NCI-H1417 (cell line): ENCODE measurements at places on chromosomes 11 and 22.

DNA sequence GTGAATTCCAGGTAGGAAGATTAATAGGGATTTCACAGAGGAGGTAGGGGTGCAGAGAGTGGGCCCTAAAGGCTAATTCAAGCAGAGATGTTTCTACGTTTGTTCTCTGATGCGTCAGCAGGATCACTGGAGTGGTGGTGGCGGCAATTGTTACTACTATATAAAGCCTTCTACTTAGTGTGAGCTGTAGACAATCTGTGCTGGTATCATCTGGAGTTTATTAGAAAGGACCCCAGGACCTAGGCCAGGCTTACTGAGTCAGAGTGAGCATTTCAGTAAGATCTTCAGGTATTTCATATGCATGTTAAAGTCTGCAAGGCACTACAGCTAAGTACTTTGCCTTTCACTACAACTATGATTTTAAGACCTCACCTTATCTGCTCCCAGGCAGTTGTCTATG, 59.5 kb downstream of the USP35 start:
- DNase-seq: no peak

GRCh38 chr22:32413719-32414118, 1.7 kb upstream of the RTCB start:
- DNase-seq: no peak

- DNase-seq: no peak
These were observed 65.9 kb upstream of the SC5D start for GRCh38 chr11:121226415-121227263.

GRCh38 chr22:18070556-18071306, 7.1 kb upstream of the PEX26 start:
- DNase-seq: peak; percentile 43

- peak; percentile 63 for DNase-seq
These were observed 58.2 kb downstream of the ACER3 start for GRCh38 chr11:76918941-76919386.

- no peak for DNase-seq
These were observed 8.8 kb downstream of the BCL9L start for GRCh38 chr11:118916842-118917388.

DNA sequence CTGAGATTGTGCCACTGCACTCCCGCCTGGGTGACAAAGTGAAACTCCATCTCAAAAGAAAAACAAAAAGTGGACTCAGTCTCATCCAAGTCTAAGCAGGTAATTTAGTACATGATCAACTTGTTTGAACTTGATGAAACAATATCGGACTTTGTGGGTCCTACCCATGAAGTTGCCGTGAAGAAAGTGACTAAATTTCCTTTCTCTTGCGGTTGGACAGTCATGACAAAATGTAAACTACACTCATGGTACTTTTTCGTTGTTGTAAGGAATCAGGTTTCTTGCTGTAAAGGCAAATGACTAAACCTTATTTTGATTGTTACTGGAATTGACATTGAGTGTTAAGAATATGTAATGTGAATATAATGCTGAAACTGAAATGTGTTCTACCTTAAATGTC, 164.5 kb upstream of the PLET1 start:
- no peak for DNase-seq

GRCh38 chr22:48098243-48098920, 1335.9 kb downstream of the TBC1D22A start:
- no peak for DNase-seq

- no peak for DNase-seq
These were observed 85.2 kb downstream of the CCDC81 start for GRCh38 chr11:86459682-86460460.

GRCh38 chr11:125431009-125431408, 65.1 kb downstream of the FEZ1 start:
- DNase-seq: no peak

DNA sequence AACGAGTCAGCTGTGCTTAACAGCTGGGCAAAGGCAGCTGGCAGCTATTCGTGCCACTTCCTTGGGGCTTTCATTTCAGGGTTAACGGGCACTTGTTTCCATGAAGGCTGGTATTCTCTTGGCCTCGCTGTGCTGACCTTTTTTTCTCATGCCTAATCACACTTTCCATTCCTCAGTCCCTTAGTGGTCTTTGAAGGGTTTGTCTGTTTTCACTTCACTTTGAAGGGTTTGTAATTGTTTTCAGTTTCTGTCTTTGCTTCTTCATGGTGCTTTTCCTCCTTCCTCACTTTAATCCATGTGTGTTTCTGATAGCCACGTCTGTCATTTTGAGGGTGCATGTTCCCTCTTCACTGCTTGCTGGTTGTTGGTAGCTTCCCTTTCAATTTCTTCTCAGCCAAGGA, 24.6 kb downstream of the PPIL2 start:
- no peak for DNase-seq

DNA sequence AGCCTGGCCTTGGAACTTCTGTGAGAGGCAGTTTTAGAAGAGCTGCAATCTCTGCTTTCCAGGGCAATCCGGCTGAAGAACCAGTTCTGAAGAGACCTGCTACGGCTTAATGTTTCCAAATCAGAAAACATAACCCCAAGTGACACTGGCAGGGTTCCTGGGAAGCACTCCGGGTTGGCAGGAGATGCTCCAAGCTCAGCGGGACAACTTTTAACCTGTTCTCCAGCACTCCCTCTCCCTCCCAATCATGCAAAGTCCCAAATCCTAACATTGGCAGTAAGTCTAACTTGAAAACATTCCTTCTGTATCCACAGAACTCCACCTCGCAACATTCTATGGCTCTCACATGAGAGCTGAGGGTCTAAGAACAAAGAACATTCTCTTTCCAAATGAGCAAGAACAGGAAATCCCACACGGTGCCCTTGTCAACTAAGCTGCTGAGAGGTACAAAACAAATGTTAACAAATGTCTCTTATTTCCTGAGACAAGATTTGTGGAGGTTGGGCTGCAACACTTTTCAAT, 48.5 kb upstream of the MN1 start:
- DNase-seq: no peak

GRCh38 chr11:336659-337198, 16.1 kb upstream of the IFITM3 start:
- no peak for DNase-seq

DNA sequence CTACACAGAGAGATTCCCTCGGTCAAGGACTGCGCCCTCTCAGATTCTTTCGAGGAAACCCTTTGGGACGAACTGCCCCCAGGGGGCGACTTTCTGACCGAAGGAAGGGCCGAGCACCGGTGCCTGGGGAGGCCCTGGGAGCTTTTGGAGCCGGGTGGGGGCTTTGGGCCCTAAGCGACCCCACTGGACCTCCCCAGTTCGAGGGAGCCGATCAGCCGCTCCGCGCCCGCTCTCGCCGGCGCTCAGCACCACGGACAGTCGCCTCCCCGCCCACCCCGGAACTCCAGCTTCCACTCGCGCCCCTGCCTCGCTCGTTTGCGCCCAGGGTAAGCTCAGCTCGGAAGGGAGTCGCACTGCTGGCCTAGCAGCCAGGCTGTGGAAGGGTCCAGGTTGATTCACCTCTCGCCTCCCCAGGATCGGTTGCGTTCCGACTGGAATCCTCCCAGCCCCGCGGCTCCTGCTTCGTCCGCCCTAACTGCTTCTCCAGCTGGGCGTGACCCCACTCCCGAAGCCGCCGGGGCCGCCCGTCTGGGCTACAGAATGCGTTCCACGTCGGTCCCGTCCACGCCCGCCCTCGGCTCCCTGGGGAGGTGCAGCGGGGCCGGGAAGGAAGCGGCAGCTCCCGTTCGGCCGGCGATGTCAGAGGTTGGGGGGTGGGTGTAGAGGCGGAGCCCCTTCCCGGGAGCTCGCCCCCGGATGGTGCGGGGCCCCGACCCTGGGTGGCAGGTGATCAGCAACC, 428 bp downstream of the SCN3B start:
- DNase-seq: peak; percentile 42

- no peak for DNase-seq
These were observed 95.3 kb downstream of the FBXO7 start for GRCh38 chr22:32569956-32570355.

DNA sequence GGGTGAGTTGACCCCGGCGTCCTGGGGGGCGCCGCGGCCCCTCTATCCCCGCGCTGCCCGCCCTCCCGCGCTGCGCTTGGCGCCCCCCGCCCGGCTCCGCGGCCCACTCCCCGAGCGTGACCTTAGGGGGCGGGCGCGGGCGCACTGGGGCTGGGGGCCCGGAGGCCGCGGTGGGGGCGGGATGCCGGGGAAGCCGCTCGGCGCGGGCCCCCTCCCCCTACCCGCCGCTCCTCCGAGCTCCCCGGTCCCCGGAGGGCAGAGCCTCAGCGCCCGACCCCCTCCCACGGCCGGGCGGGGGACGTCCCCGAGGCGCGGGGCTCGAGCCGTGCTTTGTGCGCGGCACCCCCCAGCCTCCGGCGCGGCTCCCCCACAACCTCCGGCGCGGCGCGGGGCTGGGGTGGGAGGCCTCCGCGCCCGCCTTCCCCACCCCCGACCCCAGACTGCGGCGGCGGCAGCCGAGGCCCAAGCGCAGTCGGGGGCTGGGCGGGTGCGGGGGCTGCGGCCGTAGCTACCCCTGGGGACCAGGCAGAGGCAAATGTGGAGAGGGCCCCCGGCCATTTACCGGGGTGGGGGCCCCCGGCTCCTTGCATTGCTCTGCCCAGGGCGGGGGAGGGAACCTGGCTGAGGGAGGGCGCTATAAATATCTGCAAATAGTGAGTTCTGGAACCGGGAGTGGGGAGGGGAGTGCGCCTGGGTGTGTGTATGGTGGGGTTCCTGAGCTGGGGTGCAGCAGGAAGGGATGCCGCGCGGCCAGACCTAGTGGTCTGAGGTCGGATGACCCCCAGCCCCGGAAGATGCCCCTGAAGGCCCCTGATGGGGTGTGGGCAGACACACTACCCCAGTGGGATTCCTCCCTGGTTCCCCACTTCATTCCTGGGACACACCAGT, 988 bp downstream of the MGAT3 start:
- DNase-seq: peak; percentile 37

DNA sequence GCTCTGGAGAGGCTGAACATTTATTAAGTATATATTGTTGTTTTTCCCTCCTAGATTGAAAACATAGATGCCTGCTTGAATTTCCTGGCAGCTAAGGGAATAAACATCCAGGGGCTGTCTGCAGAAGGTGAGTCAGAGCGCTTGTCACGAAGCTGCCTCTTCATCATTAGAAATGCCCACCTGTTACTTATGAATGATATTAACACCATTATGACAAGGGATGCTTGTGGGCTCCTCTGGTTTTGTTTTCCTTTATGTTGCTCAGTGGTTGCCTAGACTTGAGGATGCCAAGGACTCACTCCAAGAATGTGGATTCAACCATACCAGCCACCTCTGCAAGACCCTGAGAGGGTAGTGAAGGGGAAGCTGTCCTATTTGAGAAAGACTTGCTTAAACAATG, 156.2 kb downstream of the NAV2 start:
- DNase-seq: no peak

GRCh38 chr11:79019975-79020374, 420.9 kb downstream of the TENM4 start:
- DNase-seq: no peak

GRCh38 chr11:13434247-13435205, 28.5 kb downstream of the BTBD10 start:
- DNase-seq: no peak

- no peak for DNase-seq
These were observed 2.3 kb downstream of the OR51G1 start for GRCh38 chr11:4921796-4922195.

DNA sequence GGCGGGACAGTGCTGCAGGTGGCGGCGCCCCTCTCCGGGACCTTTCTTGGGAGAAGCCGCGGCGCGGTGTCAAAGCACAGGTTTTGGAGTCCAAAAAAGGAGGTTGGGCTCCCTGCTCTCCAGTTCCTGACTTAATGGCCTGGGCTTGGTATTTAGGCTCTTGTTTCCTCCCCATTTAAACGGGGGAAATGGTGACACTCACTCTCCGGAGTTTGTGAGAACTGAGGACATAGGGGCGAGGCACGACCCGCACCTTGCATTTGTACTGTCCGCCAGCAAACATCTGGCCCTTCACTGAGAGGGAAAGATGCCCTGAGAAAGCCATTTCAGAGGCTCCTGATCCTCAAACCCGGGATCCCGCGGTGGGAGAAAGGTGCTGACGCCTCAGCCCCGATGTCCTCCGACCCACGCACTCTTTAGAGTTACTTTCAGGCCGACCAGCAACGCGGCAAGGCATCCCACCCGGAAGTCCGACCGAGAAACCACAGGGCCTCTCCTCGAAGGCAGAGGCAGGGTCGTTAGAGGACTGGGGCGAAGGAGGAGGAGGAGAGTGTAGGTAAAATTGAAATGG, 2.9 kb upstream of the WDR74 start:
- no peak for DNase-seq

GRCh38 chr11:111631666-111632039, 29.4 kb downstream of the SIK2 start:
- DNase-seq: no peak
